Stimulated activated CD4-positive, alpha-beta T cell treated with anti-CD3 and anti-CD28 coated beads, Interleukin-4, amount 100 ng/mL, for 1 hour (primary cell): ENCODE measurements at places on chromosomes 2 and 18.

- DNase-seq = no peak
These were observed 263.4 kb upstream of the MEIS1 start for GRCh38 chr2:66171530-66171929.

- DNase-seq = no peak
These were observed 341.6 kb upstream of the VWC2L start for GRCh38 chr2:214069254-214069653.

DNA sequence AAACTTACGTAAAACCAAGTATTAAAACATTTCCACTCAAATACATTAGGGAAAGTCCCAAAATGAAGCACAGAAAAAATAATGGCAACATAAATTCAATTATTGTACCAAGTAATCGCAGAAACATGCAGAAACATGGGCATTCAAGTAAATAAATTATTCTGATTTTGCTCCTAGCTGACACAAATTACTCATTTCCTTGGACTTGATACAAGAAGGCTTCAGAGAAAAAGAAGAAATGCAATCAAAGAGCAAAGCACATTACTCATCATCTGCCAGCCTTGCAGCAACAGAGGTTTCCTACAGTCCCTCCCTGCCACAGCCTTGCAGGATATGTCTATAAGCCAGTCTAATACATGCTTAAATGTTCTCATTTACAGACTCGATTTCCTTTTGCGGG lies 439.8 kb upstream of the LYPD1 start:
- no peak for DNase-seq

DNA sequence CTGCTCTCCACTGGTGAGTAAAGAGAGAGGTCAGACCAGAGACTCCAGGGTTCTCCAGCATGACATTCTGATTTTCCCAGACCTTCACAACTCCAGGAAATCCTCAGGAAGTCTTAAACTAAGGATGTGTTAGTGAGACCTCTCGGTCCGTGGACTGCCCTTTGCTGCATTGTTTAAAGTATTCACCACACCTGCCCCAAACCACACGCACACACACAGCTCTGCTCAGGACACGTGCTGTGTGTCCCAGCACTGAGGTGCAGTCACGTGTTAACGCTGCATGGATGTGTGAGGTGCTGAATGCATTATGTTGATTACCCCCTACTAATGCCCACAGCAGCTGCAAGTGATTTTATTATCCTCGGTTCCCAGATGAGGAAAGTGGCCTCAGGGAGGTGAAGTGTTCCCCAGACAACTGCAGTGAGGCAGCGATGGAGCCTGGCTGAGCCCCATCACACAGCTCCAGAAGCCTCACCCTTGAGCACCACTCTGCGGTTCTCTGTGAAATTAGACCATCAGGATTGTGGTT lies 68.4 kb downstream of the TRAPPC12 start:
- no peak for DNase-seq

GRCh38 chr18:74784752-74785151 lies 187.1 kb downstream of the ZNF407 start:
- DNase-seq = no peak

GRCh38 chr2:40680547-40680946 lies 228.7 kb upstream of the SLC8A1 start:
- no peak for DNase-seq

DNA sequence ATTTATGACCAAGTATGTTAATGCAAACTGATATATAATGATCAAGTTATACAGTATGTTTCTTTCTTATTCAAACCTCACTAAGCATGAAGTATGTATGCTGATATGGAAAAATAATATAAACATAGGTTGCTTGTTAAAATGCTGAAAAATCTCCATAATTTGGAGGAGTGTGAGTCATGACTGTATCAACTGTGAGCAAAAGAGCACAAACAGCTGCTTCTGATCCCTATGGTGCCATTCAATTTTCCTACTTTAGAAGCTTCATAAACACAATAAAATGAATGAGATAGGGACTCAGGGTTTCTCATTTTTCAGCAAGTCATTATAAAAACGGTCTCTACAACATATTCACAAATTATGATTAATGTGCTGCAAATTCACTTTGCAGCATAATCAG lies 129.9 kb upstream of the TFPI start:
- no peak for DNase-seq

GRCh38 chr2:96683307-96683706 lies 40.7 kb downstream of the FER1L5 start:
- no peak for DNase-seq
